ENCODE measurements at places on chromosomes 6 and 20.

- DNase-seq: no peak
These were observed 44.3 kb downstream of the TRERF1 start for GRCh38 chr6:42407379-42407778.

- no peak for DNase-seq
These were observed 142.8 kb upstream of the PHACTR3 start for GRCh38 chr20:59461526-59461925.

- DNase-seq: no peak
These were observed 5.6 kb downstream of the TRAM2 start for GRCh38 chr6:52571099-52571755.

DNA sequence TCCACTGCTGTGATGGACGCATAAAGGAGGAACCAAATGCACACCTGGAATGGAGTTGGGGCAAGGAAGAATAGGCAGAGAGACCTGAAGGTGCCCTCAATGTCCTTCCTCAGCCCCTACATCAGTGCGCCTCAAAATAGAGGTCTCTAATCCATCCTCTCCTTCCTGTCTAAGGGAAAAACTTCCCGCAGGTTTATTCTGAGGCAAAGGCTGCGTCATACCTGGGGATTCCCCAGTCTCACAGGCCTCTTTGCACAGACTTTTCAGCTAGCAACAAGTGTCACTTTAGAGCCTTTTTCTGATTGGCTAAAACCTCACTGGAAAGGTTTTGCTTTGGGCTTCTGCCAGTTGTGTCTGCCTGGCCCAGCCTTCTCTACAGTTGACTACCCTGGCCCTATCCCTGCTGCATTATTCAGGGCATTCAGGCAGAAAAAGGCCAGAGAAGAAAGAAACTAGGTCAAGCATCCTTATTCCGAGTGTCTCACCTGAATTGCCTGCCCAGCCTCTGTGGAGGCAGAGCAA, 1.8 kb upstream of the HLA-DQB1 start:
- DNase-seq: peak; percentile 54

DNA sequence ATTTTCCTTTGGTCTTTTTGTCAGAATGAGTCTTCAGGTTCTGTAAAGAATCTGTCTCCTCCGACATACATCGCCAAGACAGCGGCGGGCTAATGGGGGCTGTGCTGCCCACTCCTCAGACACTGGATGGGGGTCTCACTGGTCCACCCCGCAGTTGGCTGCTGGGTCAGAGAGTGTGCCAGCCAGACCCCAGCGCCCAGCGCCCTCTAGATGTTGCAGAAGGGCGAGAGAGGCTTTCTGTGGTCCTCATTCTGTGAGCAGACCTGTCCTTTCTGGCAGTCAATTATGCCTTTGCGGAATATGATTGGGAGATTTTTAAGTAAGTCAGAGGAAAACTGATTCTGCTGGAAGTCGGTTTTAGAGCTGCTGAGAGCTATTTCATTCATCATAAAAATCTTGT, 7.8 kb upstream of the CCR6 start:
- no peak for DNase-seq
